ENCODE measurements at places on chromosomes 12 and 14.

GRCh38 chr14:69671365-69672030 lies 60.1 kb downstream of the SUSD6 start:
- no peak for DNase-seq

DNA sequence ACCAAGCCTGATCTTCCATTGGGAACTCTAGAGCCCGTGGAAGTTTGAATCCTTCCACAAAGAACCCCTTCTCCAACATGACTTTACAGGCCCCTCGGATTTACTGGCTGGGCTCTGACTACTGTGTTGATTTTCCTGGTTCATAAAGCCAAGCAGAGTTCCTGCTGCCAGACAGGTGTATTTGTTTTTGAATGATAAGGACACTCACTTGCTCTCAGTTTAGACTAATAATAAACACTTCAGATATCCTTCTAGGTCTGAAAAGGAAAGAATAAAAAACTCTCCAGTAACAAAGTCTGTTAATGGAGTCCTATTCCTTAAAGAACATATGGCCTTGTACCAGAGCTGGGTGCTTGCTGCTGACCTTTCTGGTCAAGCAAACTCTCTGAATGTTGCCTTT lies 31.0 kb downstream of the SIX1 start:
- no peak for DNase-seq

DNA sequence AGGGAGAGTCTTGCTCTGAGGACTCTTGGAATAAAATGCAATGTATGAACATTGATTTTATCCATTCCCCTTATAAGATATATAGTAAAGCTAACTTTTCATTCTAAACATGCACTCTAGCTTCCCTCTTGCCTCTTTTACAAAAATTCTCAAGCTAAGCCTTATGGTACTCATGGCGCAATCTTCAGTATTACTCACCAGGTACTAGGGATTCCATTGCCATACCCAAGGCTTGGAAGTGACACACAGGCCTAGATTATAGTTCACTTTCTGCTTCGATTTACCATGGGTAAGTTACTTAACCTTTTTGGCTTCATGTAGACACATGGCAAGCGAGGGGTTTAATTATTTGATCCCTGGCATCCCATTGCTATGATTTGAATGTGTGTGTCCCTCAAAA lies 331.5 kb downstream of the LRIG3 start:
- DNase-seq: no peak

- no peak for DNase-seq
These were observed 41.9 kb downstream of the TPH2 start for GRCh38 chr12:71980538-71980937.

DNA sequence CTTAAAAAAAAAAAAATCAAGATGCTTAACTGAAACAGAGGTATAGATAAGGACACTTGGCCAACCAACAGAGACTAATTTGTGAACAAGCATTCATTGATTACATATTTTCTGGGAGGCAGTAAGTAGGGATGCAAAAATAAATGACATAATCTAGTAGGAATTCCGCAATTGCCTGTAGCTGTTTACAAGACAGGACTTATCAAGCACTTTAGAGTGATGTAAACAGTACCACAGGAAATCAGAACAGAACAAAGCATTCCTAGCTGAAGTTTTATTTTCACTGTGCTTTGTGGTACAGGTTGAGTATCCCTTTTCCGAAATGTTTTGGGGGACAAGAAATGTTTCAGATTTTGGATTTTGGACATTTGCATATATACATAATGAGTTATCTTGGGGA lies 68.2 kb upstream of the FGD4 start:
- DNase-seq: no peak

DNA sequence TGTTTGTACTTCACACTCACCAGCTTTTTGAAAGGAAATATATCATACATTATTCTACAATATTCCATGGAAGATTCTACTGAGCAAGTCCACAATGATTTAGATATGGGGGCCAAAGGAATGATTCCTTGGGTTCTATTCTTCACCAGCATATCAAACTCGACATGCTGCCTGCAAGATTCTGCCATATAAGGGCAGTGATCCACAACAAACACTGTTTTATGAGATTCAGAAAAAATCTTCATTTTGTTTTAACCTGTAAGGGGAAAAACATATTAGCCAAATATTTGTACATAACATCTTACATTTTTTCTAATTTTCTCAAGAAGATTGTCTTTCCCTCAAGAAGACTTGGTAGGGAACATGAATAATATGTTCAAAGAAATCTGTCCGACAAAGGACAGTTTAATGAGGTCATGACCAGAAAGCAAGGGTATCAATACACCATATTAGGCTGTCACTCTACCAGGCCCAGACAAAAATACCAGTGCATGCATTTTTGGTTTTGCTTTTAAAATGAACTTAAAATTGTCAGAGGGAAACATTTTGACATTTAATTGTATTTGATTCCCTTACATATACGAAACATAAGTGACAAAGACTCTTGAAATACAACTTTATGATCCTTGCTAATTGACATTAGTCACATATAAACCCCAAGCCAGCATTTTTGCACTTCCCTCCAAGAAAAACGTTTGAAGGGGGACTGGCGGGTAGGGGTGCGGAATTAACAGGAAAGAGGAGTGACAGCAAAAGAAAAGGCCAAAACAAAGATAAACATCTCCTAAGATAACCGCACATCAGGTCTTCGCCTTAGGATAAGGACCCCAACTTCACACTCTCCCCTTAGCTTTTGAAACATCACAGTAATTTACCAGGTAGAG lies 980 bp downstream of the INTS13 start:
- DNase-seq: no peak

DNA sequence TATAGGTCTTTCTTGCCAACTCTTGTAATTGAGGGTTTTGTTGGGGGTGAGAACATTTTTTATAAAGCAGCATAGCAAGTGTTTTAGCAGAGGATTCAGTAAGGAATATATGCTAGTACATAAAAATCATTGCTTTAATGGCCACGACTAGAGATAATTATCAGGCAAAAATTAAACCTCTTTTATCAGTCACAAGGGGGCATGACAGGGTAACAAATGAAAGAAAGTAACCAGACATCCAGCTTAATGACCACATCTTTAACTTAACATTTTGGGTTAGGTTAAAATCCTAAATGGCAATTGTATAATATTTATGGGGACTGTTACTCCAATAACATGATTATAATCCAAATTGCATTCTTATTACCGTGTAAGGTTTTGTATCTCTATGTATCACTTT lies 119.6 kb downstream of the LRRIQ1 start:
- DNase-seq: peak; percentile 18

- no peak for DNase-seq
These were observed 24.6 kb upstream of the KLRD1 start for GRCh38 chr12:10283027-10283426.

DNA sequence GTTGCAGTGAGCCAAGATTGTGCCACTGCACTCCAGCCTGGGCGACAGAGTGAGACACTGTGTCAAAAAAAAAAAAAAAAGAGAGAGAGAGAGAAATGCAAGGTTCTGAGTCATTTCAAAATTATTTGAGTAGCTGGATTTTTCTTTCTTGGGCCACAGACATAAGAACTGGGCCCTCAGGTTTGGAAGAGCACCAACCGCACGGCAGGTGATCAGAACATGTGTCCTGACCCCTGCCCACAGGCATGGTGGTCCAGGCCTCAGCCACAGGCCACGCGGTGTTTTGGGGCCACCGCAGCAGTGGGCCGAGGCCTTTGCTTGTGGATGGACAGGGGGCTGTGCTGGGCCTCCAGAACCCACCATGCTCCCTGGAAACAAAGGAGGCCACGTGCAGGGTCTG lies 126.7 kb downstream of the CALM1 start:
- DNase-seq: no peak

- DNase-seq: no peak
These were observed 20.6 kb downstream of the JAG2 start for GRCh38 chr14:105147671-105148603.

- DNase-seq: no peak
These were observed 69.1 kb upstream of the DNM1L start for GRCh38 chr12:32609966-32610365.

GRCh38 chr12:14846042-14846587 lies 2.8 kb upstream of the ART4 start:
- DNase-seq: no peak

- no peak for DNase-seq
These were observed 107.2 kb downstream of the DUSP6 start for GRCh38 chr12:89245090-89245489.

DNA sequence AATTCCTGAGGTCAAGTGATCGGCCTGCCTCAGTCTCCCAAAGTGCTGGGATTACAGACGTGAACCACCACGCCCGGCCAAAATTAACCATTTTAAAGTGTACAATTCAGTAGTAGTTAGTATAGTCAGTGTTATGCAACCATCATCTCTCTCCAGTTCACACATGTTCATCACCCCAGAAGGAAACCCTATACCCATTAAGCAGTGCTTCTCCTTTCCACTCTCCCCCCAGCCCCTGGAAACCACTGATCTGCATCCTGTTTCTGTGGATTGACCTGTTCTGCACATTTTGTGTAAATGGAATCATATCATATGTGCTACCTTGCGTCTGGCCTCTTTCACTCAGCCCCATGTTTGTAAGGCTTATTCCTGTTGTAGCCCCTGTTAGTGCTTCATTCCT lies 52.2 kb downstream of the PHETA1 start:
- DNase-seq: no peak

DNA sequence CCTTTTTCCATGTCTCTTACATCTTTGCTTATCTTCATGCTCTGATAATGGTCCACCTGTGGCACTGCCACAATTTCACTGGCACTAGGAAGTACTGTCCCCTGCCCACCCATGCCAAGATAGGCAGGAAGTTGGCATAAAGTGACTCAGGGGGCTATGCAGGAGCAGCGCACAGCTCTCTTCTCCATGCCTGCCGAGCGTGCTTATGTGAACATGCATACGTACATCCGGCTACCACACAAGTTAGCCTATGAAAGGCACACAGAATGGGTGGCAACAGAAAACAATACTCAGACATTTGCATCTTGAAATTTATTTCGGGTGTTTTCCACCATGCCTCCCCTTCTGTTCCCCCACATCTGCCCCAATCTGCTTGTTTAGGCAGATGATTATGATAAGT lies 174.4 kb upstream of the GZMB start:
- no peak for DNase-seq

DNA sequence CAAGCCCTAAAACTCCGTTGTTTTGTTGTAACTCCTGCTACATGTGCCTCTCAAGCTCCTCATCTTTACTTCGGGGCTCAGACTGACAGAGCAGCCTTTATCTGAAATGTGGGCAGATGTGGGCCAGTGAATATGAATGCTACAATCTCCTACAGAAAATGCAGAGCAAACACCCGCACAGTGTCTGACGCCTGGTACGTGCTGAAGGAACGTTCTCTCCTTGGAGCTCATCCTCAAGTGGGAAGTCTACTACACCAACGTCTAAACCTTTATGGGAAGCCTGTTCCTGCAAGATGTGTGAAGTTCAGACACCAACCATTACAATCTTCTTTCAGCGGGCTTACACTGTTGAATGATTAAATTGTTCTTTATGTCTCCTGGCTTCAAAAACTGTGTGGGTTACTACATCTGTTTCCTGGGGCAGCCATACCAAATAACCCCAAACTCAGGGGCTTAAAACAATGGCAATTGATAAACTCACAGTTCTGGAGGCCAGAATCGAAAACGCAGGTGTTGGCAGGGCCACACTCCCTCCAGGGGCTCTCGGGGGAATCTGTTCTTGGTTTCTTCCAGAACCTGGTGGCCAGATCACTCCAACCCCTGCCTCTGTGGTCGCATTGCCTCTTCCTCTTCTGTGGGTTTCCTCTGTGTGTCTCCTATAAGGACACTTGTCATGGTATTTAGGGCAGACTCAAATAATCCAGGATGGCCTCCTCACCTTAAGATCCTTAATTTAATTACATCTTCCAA lies 179.7 kb upstream of the PLXNC1 start:
- no peak for DNase-seq

DNA sequence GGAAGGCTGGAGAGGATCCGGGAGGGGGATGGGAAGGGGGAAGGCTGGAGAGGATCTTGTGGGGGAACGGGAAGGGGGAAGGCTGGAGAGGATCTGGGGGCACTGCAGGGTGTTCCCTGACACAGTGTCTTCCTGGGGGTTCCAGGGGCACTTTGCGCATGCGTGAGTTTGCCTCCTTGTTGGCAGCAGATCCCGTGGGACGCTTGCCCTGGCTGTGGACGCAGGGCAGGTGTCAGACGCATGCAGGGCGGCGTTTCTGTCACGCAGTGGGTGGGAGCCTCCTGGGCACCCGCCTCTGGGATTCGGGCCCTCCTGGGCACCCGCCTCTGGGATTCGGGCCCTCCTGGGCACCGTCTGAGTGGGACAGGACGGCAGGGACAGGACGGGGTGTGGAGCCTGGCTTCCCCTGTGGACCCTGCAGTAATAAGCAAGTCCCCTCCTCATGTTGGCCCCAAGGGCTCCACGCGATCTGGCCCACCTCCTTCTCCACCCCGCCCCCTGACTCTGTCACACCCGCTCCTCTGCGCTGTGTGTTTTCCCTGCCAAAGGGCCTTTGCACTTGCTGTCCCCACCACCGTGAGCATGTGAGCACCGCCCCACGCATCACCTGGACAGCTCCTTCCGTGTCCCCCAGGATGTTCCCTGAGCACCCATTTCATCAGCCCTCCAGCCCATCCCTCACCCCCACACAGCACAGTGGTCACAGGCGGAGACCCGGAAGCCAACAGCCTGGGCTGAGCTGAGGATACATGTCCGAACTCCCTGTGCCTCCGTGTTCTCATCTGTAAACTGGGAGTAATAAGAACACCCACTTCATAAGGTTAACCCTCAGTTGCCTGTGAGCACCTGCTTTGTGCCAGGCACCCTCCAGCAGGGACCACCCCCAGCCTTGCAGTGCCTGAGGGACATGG lies 4.4 kb downstream of the MMP17 start:
- no peak for DNase-seq

DNA sequence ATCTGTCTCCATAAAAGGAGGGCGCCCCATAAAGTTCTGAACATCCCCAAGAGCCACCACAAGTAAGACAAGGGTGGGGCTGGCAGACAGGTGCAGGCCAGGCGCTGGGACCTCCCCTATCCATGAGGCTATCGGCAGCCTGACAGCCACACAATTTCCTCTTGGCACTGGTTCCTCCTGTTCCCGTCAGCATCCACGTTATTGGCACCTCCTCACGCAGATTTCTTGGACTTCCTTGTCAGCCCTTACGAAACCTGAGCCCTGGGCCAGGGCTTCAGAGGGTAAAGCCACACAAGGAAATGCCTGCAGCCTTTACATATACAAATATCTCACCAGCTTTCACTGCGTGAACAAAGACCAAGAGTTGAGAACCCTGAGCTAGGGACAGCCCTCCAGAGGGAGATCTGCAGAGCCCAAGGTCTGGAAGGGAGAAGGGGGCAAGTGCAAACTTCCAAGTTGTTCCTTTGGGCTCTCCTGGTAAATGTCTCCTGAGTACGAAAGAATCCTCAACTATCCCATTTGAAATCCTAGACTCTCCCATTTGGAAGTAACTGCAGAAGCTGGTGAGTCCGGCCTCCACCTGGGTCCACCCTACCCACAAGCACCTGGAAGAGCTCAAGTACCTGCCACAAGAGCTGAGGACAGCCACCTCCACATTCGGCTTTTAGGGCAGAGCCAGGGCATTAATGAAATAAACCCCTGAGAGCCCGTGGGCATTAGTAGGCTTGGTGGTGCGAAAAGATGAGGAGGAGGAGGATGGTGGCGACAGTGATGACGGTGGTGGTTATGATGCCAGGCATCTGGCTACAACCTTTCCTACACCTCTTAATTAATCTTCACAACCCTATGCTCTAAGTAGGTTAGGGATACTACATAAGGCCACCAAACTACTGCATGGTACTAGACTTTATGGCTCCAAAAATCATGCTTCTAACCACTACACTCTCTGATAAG lies 5.5 kb upstream of the TC2N start:
- DNase-seq: no peak
